ENCODE measurements at places on chromosomes 16 and 17.

DNA sequence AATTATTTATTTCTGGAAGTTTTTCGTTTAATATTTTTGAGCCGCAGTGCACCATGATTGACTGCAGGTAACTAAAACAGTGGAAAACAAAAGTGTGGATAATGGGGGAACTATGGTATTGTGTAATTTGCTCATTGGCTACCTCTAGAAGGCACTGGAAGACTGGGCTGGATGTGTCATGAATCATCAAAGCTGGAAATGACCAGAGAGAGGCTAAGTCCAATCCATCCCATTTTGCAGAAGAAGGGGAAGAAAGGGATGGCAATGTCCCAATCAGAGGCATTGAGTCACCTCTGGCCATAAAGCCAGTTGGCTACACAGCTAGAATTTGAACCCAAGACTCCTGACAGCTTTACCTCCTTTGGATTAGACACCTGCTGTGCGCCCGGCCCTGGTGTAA, 29.3 kb downstream of the GLP2R start:
- DNase-seq = no peak

DNA sequence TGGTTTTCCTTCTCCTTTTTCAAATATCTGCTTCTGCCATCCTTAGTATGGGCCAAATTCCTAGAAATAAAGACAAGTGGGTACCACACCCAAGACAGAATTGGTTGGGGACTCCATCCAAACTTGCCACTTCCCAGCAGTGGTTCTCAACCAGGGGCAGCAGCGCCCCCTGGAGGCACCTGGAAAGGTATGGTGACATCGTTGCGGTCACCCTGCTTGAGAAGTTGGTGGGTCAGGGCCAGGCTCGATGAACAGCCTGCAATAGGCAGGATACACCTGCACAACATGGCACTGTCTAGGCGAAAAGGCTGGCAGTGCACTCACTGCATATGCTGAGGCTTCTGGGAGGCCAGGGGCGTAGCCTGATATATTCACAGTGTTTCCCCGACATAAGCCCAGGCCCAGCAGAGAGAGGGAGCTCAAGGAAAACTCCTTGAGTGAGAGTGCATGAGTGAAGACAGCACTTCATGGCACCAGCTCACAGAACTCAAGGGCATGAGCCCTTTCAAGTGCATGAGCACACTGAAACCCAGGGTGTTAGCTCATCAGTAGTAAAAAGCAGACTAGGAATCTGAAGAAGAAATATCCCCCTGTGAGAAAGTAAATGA, 57.7 kb downstream of the CMC2 start:
- peak; percentile 47 for DNase-seq

- DNase-seq = no peak
Measured at GRCh38 chr17:34582185-34582900, 3.0 kb downstream of the TMEM132E start.

- peak; percentile 79 for DNase-seq
Measured at GRCh38 chr16:24689128-24689527, 40.3 kb upstream of the TNRC6A start.

- DNase-seq = no peak
Measured at GRCh38 chr17:74697515-74697914, 15.2 kb downstream of the CD300LF start.

DNA sequence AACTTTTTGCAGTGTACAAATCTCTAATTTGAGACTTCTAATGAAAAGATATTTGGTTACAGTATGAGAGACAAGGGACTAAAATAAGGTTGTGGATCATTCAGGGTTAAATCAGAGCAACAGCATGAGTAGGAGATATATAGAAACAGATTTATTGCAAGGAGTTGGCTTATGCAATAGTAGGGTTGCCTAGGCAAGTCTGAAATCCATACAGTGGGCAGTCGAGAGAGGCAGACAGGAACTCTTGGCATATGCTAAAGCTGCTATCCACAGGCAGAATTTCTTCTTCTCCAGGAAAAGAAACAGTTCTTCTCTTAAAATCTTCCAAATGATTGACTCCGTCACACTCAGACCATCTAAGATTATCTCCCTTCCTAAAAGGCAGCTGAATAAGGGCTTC, 500.8 kb downstream of the MAF start:
- no peak for DNase-seq

GRCh38 chr17:44955674-44956425, 8.3 kb upstream of the KIF18B start:
- no peak for DNase-seq

GRCh38 chr17:27533874-27534815, 77.9 kb downstream of the KSR1 start:
- peak; percentile 95 for DNase-seq

DNA sequence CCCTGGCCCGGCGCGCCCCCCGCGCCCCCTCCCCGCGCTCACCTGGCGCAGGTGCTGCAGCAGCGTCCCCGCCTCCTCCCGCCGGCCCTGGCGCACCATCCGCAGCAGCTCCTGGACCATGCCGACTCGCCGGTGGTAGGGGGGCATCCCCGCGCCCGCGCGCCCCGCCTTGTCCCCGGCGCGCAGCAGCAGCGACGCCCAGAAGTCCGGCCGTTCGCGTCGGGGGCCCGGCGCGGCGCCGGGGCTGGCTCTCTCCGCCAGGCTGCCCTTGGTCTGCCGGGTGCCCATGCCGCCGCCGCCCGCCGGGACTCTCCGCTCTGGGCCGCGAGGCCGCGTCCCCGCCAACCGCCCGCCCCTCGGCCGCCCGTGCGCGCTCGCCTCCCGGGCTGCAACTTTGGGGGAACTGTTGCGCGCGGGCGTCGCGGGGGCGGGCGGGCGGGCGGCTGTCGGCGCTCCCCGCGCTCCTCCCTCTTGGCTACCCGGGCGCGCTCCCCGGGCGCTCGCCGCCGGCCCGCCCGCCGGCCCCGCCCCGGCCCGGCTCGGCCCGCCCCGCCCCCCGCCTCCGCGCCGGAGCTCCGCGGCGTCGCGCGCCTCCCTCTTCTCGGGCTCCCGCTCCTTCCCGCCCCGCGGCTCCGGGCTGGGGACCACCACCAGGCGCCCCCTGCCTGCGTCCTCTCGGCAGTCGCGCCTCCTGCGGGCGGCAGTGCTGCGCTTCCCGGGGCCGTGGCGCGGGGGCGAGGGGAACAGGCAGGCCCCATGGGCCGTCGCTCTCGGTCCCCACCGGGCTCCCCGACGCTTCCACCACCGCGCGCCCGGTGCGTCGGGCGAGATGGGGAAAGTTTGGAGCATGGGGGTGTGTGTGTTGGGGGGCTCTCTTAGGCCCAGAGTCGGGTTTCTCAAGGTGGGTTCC, at the start of gene LRRC75A:
TSS of gene LRRC75A (minus strand) at position 491 of the 910 bp plus-strand sequence. CDS start at position 288, 203 bp downstream.
- DNase-seq = peak; percentile 22

GRCh38 chr16:59697761-59698160, 963.6 kb upstream of the GOT2 start:
- DNase-seq = no peak

DNA sequence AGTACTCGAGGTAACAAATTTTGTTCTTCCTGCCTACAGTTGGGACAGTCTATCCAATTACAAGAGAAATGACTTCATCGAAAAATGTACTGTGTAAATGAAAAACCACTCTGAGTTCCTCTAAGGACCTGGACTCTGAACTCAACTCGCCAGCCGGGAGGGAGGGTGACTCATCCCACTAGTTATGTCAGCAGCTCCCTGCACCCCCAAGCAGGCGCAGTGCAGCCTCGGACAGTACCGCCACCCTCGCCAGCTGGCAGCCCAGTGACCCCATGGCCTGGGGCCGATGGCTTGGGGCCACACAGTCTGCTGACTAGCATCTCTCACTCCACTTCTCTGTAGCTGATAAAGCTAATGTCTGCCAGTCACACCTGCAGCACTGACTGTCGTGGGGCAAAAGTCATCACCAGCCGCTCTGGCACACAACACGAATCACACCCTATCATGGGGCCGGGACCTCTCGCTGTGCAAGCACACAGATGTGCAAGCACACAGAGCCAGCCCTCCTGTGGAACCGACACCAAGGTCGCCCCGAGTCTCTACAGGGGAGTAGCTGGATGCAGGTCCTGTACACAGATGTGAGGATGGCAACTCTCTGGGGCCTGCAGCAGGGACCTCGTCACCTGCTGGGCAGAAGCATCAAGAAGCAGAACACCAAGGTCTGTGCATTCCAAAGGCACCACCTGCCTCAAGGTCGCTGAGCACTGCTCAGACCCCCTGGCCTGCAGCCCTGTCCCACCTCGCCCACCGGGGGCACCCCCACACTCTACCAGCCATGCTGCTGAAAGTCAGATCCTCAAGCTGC, 5.7 kb downstream of the CSNK1D start:
- peak; percentile 94 for DNase-seq

DNA sequence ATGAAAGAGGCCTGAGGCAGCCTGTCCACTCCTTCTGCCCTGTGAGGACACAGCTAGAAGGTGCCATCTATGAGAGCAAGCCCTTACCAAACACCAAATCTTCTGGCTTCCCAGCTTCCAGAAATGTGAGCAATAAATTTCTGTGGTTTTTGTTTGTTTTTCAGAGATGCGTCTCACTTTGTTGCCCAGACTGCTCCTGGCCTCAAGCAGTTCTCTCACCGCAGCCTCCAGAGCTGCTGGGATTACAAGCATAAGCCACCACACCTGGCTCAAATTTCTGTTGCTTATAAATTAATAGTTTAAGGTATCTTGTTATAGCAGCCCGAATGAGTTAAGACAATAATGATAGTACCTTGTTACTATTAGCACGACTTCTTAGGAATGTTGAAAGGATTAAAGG, 12.5 kb upstream of the SLC16A11 start:
- DNase-seq = peak; percentile 54

DNA sequence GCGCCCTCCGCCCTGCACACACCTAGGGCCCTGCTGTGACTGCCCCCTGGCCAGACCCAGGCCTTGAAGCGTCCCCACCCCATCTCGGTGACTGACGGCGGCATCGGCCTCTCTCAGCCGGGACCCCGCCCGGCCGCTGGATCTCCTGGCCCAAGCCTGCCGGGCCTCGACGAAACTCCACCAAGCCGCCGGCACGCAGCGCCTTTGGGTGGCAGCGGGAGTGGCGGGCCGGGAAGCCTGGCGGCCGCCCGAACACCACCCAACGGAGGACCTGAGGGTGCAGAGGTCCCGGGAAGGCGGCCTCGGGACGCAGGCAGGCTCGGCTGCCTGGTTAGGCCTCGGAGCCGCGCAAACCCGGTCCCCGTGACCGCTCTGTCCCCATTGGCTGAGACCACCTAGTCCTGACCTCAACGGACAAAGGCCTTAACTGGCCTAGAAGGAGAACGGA, 12.0 kb upstream of the TMEM97 start:
- no peak for DNase-seq

All from AG10803 (cell line).